Stimulated activated naive CD4-positive, alpha-beta T cell treated with Interleukin-2 at 50 U/mL for 16 hours (primary cell): ENCODE measurements at places on chromosomes 1 and 21.

GRCh38 chr1:18764362-18764761 lies 95.1 kb downstream of the TAS1R2 start:
- DNase-seq = no peak

GRCh38 chr1:77560741-77561140 lies 121.7 kb downstream of the ZZZ3 start:
- no peak for DNase-seq

GRCh38 chr1:50913954-50914353 lies 46.1 kb downstream of the FAF1 start:
- DNase-seq = no peak

DNA sequence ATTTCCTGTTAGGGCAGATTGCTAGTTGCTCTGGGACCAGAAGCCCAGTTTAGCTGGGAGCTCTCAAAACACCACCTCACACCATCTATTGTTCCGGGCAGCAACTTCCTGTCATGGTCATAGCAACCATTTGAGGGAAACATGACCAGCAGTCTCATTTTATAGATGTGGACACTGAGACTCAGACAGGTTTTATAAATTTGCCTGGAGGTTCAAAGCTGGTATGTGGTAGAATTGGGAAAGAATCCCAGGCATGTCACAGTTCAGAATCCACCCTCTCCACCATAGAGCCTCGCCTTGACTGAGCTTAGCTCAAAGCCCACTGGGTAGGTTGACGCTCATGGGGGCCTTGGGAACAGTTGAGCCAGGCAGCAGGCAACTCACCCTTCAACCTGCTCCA lies 14.0 kb upstream of the TRIM67 start:
- no peak for DNase-seq

DNA sequence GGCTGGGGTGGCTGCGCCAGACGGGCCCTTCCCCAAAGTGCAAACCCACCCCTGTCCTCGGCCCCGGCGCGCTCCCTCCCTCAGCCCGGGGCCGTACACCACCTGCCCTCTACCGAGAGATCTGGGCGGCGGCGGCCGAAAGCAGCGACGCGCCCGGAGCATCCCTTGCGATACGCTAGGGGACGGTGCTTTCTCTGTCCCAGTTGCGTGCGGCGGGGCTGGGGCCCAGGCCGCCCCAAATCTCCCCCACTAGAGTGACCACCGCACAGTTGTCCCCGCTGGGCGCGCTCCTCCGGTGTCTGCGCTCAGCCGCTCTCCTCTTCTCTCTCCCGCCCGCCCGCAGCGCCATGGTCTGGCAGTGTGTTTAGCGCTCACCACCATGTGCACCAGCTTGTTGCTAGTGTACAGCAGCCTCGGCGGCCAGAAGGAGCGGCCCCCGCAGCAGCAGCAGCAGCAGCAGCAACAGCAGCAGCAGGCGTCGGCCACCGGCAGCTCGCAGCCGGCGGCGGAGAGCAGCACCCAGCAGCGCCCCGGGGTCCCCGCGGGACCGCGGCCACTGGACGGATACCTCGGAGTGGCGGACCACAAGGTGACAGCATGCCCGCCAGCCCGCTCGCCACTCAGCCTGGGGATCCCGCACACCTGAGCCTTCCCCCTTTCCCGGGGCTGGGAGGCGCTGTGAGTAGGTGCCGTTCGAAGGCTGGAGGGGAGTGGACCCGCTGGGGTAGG lies 1.0 kb downstream of the ST6GALNAC5 start:
- DNase-seq = no peak

GRCh38 chr1:3170561-3171453 lies 101.8 kb downstream of the PRDM16 start:
- no peak for DNase-seq

DNA sequence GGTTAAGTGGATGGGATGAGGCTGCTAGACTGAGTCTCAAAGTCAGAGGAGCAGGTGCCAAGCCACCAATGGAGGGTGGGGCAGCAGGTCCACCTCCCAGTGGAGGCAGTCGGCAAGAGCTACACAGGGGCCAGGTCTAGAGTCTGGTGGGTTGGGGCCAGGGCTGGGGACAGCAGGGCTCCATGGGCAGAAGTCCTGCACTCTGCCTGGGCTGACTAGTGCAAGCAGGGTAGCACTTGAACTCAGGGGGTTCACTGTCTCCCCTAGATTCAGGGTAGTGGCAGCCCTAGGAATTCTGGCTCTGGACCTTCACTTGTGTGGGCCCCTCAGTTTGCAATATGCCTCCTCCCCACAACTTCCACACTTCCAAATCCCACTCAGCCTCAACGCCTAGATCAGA lies 66.2 kb downstream of the SYT6 start:
- no peak for DNase-seq

- DNase-seq = no peak
Measured at GRCh38 chr21:26850116-26850643, 5.0 kb upstream of the ADAMTS1 start.

DNA sequence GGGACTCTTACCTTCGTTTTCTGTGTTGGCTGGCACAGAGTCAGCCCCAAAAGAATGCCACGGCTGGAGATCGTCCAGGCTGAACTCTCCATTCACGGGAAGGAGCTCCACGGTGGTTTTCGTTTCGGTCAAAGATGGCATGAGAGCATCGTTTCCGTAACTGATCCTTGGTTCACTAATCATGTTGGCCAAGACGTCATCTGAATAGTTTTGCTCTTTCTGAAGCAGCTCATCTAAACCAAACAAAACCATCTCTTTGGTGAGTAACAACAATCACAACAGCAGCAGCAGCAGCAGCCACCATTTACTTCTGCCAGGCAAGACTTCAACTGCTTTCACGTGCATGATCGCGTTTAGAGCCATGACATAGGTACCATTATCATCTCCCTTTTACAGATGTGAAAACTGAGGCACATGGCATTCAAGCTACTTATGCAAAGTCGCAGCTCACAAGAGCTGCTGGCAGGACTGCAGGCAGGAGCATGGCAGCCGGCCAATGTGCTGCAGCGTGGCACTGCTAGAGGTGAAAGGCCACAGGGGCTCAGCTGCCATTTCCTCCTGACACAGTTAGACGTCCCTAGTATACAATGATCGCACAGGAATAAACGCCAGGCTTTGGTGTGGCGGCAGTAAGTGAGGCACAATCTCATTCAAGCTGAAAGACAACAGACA lies 177.1 kb downstream of the GABPA start:
- DNase-seq = no peak

- no peak for DNase-seq
Measured at GRCh38 chr1:114177282-114177681, 23.6 kb upstream of the SYT6 start.

- DNase-seq = no peak
Measured at GRCh38 chr1:110328274-110328673, 10.9 kb upstream of the RBM15 start.

GRCh38 chr1:17925290-17926237 lies 170.4 kb downstream of the ACTL8 start:
- no peak for DNase-seq
